ENCODE measurements at places on chromosomes 12 and 14.

GRCh38 chr12:24997970-24998582 lies 49.2 kb upstream of the BCAT1 start:
- peak; percentile 30 for DNase-seq

DNA sequence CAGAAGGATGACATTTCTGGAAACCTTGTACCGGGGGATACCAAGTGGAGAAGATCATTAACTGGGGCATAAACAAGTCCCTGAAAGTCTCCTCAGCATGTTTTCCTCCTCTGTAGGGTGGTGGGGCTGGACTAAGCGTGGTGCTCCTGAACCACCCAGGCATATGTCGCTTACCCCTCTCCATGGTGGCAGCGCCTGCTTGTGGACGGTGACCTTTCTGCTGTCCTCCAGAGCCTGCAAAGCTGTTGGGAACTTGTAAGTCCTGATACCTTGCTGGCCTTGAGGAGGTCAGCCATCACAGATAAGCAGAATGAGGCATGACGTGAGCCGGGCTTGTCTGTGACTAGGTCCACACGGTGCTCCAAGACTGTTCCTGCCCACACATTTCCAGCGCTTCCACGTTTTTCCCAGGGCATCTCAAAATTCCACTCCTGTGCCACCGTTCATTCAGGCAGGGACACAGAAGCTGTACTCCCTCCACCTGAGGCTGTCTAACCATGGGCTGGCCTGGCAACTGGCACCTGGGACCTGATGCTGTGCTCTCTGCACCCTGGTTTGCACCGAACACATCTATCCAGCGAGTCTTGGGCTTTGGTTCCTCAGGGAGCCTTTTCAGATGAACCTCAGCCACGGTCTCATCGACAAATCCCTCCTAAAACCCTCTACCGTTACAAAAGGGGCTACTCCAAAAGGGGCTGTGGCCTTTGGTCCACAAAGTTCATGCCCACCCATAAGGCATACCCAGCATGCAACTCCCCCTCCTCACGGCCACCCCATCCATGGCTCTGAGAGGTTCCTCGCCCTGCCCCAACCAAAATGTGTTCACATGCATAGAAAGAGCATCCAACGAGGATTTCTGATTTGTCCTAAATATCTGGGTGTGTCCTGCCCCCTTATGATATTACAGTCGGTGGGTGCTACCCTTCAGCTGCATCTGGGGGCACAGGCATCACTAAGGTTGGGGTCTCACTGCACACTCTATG lies 199.6 kb upstream of the DIO3 start:
- DNase-seq: no peak

DNA sequence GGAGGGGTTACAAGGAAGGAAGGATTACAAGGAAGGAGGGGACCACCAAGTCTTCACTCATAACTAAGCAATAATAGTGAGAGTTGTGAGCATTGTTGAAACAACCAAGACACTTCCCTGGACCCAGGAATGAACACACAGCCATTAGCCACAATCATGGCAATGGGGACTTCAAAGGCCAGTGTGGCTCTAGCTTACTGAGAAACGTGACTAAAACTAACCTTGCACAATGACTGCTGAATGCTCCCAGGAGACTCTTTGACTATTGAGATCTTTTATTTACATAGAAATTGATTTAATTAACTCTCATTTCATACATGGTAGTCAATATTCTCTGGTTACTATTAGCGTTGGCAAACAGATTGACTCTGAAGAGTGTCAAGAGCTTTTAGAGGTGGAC lies 263.0 kb upstream of the SOX5 start:
- no peak for DNase-seq

GRCh38 chr14:50977863-50978528 lies 33.7 kb upstream of the PYGL start:
- DNase-seq: peak; percentile 24

GRCh38 chr14:31592631-31593030 lies 31.4 kb downstream of the NUBPL start:
- DNase-seq: no peak

- DNase-seq: no peak
Observed at GRCh38 chr12:10136637-10137205, 6.7 kb upstream of the CLEC7A start.

All from Ammon's horn (tissue), 1 donor.